Amygdala (tissue), 56 donors: ENCODE measurements at places on chromosomes 11 and 22.

DNA sequence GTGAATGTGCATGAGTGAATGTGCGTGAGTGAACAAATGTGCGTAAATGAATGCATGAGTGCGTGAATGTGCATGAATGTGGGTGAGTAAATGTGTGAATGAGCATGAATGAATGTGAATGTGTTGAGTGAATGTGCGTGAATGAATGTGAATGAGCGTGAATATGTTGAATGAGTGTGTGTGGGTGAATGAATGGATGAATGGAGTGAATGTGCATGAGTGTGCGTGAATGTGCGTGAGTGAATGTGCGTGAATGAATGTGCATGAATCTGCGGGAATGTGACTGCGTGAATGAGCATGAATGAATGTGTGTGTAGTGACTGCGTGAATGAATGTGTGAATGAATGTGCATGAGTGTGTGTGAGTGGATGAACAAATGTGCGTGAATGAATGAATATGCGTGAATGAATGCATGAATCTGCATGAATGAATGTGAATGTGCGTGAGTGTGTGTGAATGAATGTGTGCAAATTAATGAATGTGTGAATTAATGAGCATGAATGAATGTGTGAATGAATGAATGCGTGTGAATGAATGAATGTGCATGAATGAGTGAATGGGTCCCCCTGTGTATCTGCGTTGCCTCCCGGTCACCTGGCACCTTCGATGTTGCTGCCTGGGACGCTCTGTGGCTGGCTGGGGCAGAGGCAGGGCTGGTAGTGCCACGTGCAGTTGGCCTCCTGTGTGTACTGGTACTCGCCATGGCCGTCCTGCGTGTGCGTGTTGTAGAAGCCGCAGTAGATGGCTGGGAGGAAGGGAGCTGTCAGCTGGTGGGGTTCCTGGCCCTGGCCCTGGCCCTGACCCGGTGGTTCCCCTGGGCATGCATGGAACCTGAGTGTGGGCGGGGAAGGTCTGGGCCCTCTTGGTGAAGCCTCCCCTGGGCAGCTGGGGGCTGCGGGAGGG lies 13.4 kb downstream of the MUC6 start:
- DNase-seq, result no peak

DNA sequence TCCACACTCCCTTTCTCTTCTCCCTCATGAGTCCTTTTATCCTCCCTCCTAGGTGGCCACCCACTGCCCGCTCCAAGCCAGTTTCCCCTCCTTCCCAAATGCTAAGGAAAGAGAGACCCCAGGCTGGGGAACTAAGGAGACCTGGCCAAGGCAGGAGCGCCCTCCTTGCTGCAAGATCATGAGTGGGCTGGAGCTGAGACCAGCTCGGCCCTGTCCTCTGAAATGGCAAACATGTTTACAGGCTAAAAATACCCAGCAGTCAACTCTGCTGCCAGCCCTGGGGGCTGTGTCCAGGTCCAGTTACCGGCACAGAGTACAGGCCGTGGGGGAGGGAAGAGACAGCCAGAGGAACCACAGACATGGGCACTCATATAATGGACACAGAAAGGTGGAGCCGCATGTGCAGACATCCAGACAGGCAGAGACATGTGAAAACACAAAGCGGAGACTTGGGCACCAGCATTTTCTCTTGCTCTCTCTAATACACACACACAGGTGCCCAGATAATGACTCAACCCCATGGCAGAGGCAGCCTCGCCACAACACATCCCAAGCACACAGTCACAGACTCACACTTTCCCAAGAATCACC lies 1.2 kb upstream of the AHNAK start:
- DNase-seq, result no peak

GRCh38 chr11:11416502-11416901 lies 63.5 kb upstream of the CSNK2A3 start:
- DNase-seq, result no peak

GRCh38 chr11:58900479-58901420 lies 38.5 kb upstream of the GLYATL1 start:
- DNase-seq, result peak; percentile 20

GRCh38 chr11:73636249-73636648 lies 10.1 kb upstream of the PLEKHB1 start:
- no peak for DNase-seq

DNA sequence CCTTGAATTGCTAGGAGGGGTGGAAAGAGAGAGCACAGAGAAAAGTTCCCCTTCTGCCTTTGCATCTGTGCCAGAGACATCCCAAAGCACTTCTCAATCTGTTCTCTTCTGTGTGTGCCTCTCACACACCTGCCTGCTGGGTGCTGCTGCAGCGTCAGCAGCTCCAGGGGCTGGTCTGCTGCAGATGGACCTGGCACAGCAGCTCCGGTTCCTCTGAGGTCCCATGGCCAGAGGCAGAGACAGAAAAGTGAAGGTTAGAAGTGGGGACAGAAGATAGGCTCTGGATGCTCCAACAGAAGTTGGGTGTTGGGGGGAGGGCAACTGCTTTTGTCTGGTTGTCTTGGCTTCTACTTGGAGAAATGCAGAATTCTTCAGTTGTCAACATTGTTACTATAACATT lies 48.9 kb upstream of the KIRREL3 start:
- no peak for DNase-seq

- DNase-seq, result no peak
These were observed 17.8 kb downstream of the FIBIN start for GRCh38 chr11:27011560-27012233.

DNA sequence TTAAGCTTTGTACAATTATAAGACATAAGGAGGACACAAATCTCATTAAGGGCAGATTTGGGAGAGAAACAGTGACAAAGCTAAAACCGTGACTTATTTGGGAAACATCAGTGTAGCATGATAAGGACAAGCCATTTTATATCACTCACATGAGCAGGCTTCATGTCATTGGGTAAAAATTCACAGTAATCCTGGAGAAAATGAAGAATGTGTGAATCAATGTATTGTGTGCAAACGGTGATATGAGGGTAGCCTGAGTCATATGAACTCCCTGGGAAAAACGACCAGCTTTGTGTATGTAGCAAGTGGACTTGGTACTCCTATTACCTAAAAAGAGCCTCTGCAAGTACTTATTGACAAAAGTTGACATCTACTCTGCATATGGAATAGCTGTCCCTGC lies 6.0 kb upstream of the TRIM34 start:
- DNase-seq, result no peak

- DNase-seq, result no peak
These were observed 628 bp upstream of the GGA1 start for GRCh38 chr22:37607935-37608476.

DNA sequence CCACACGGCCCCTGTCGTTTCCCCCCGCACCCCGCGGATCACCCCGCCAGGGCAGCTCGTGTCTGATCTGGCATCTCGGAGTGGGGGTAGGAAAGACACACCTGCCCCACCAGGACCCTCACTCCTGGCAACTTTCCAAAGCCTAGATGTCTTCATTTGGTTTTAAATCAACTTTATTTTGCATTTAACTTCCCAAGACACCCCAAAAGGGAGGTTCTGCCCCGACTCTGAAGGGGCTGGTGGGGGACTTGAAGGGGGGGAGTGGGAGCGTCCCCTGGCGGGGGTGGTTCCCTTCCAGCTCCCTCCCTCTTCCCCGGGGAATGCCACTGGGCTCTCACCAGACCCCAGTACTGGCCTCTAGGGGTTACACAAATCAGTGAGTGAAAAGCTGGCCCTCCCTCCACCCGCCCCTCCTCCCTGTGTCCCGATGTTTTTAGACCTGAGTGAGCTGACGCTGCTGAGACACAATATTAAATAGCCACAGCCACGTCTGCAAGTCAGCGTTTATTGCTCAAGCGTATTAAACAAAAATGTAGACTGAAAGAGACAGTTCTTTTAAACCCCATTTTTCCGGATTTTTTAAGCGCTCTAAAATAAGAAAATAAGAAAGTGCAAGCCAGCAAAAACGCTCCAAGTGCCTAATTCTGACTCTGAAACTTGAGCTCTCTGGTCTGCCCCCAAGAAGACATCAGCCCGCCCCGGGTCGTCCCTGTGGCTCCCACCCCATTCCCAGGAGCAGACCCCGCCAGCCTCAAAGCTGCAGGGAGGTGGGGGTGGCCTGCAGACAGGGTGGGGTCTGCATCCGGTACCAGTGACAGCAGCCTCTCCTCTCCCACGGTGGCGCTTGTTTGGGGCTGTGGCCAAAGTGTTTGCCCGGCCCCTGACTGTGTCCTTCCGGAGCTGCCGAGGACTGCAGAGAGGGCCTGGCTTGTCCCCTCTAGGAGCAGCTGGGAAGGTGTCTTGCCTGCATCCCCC lies 1.1 kb upstream of the TTLL8 start:
- DNase-seq, result no peak

- DNase-seq, result no peak
These were observed 11.5 kb upstream of the ANO1 start for GRCh38 chr11:70066628-70067027.

DNA sequence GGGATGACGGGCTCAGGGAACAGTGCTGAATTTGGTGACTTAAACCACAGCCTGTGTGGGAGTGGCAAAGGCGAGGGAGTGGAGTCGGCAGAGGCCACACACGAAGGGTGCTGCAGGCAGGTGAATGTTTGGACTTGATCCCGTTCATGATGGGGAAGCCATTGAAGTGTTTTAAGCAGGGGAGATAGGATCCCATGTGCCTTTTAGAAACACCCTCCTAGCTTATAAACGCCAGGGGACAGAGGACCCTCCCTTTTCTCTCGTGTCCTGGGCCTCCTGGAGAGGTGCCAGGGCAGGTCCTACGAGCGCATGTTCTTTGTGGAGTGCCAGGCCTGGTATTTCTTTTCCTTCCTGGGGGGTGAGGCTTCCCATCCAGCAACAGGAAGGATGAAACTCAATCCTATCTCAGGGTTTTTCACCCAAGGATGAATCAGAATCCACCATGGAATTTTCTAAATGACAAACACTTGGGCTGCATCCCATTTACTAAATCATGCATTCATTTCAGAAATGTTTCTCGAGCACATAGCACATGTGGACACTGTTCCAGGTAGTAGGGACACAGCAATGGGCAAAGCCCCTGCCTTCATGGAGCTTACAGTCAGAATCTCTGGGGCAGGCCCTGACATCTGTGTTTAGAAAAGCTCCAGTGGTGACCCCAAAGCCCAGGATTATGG lies 59.6 kb downstream of the CHRDL2 start:
- no peak for DNase-seq

DNA sequence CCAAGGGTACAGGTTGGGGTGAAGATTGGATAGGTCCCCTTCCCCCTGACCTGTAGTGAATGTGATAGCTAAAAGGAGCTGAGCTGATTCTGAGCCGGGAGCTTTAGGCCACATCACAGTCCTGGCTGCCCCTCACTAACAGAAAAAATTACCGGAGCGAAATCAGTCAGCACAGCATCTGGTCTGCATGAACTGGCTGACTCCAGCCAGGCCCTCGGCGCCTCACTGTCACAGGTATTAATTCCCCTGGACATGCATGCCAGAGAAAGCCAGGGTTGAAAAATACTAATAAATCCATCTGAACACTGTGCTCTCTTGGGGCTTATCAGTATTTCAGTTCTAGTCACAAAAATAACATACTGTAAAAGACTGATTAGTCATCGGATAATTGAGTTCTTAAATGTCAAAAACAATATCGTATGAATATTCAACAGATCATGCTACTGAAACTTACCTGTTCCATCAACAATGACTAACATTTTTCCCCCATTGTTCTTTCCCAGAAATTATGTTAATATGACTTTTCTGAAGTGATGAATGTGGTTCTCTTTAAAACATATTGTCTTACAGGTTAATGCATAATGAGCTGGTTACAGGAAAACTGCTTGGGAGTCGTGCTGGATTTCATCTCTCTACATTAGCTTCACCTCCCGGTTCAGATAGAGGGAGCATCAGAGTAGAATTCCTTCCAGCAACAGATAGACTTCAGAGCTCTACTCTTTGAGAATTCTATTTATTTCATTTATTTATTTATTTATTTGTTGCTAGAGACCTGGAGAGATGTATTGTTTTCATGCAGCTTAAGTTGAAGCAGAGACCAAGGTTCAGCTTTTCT lies 387.7 kb downstream of the NXPE2 start:
- DNase-seq, result no peak
